Uterus (tissue), 4 donors: ENCODE measurements at places on chromosomes 3 and 15. TPM values are rescaled to one million over a fixed set of nuclear protein-coding genes. Genes with fewer than 3 reads are reported as not detected.

The GRIP2 gene
- 8.0 TPM for total RNA-seq

The BCHE gene
- 252 TPM for total RNA-seq

The BNC1 gene
- not detected for total RNA-seq

The GNAT1 gene
- total RNA-seq: not detected

The ACTRT3 gene
- total RNA-seq: 0.58 TPM

The BHLHE40 gene
- total RNA-seq: 84.2 TPM

The SAMMSON gene
- total RNA-seq: not detected

The IGF1R gene
- total RNA-seq: 95.2 TPM

DNA sequence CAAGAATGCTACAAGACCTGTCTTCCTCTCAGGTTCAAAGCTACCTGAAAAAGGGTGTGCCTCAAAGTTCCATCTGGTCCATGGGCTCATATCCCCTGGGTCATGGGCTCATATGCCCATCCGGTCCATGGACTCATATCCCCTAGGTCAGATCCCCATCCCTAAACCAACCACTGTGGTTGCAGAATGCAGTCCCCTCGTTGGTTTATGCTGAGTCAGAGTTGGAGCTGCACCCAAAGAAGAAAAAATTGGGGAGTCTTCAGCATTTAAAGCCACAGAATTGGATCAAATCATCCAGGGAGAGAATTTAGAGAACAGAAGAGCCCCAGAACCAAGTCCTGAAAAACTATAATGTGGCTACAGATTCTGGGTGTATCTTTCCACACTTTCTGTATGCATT is 71.5 kb upstream of the IL12A start:
- DNase-seq: no peak

- no peak for DNase-seq
Observed at GRCh38 chr3:16362770-16363169, 97.8 kb downstream of the OXNAD1 start.

GRCh38 chr15:55289011-55289745 is 435 bp downstream of the RAB27A start:
- peak; percentile 30 for DNase-seq

DNA sequence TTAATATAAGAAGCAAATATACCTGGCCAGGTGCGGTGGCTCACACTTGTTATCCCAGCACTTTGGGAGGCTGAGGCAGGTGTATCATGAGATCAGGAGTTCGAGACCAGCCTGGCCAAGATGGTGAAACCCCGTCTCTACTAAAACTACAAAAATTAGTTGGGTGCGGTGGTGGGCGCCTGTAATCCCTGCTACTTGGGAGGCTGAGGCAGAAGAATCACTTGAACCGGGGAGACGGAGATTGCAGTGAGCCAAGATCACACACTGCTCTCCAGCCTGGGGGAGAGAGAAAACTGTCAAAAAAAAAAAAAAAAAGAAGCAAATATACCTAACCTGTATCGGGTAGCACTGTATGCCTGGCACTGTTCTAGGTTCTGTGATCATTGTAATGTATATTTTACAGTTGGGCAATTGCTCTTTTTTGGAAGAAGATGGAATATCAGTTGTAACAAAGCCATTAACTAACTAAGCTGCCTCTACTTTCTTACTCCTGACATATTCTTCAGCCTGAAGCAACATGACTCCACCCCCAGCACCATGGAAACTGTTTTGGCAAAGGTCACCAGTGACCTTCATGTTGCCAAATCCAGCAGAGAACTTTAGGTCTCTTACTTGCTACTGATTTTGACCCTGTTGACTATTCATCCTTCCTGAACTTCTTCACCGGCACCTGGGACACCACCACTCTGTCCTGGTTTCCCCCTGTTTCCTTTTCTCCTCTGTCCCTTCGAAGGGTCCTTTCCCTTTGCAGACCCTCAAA is 203.8 kb downstream of the RPLP1 start:
- DNase-seq: no peak

DNA sequence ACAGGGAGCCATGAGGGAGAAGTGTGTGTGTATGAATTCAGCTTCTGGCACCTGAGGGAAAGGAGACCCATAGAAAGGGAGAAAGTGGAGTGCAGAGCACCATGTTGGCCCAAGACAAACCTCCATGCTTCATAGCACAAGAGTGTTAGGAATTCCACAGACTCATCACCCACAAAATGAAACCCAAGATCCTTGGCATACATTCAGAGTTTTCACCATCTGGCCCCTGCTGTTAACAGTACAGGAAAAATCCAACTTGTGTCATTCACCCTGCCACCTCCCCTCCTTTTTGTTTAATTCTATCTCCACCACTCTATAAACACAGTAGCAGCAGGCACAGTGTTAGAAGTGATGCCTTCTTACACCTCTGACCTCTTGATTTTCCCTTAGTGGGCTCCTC is 60.0 kb upstream of the MNS1 start:
- no peak for DNase-seq

GRCh38 chr3:61684386-61684785 is 123.0 kb downstream of the PTPRG start:
- no peak for DNase-seq

DNA sequence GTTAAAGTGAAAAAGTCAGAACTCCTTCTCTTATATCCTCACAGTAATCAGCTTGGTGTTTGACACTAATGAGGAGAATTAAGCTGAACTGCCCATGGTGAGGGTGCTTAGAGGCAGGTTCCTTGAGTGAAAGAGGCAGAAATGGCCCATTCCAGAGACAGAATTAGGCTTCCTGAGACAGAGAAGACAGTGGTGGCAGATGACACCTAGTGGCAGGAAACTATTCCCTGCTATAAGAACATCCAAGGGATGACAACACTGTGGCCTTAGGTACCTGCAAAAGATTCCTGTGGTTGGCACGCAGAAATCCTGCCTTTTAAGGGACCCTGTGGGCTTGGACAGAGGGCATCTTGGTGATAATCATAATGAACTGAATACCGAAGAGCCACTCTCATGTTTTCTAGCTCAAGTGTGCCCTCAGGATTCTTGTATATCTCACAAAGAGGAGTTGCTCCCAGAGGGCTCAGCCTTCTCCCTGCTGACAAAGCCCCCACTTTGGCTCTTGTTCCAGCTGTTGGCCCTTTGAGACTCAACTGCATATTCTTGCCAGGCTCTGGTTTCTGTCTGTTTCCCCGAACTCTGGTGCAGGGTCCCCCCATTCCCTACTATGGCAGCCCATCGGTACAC is 56.0 kb downstream of the KBTBD12 start:
- no peak for DNase-seq

DNA sequence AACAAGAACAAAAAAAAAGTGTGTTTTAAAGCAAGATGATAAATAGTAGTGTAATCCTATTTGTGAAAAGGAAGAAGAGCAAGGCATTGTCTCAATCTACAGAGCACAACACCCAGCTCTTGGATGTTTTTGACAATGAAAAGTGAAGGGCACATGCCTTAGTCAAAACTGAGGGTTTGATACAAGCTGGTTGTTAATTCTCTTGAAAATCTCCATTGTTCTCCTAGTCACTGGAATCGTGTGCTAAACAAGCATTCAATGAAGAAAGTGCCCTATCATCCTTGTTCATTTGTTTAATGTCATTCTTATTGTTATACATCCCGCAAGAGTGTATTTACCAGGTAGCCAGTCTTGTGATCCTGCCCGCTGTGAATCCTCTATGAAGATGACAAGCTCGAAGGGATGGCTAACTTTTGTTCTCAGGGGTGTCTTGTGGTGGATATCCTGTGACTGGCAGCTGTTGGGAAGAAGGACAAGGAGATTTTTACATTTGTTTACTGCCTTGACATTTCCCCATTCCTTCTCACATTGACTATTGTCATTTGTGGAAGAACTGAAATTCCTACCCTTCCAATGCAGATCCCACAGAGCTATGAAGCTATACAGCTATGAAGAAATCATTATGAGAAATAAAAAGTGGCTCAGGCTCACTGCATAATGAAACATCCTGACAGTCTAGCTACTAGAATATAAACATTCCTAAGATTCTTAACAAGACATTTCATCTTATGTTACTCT is 175.9 kb downstream of the VGLL3 start:
- no peak for DNase-seq

DNA sequence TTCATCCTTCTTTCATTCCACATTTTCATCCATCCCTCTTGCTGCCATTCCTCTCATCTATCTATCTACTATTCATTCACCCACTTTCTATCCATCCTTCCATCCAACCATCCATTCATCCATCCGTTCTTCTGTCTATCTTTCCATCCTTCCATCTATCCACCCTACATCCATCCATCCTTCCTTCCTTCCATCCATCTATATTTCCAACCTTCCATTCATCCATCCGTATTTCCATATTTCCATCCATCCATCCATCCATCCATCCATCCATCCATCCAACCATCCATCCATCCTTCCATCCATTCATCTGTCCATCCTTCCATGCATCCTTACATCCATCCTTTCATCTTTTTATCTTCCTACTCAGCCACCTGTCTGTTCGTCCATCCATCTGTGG is 14.0 kb downstream of the SLC6A20 start:
- DNase-seq: no peak

DNA sequence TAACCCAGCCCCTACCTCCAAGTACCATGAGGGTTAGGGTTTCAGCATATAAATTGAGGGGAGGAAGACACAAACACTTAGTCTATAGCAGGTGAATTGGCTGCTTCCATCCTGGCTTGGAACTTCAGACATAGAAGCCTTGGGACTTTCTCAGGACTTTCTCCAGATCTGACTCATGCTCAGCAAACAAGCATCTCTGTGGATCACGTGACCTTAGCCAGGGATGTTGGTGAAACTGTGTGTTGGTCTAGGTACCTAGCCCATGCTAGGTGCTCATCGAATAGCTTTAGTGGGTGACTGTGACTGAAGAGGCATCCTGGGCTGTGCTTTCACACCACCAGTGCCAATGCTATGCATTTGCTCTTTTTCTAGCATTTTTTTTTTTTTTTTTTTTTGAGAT is 58.9 kb downstream of the CD47 start:
- no peak for DNase-seq

GRCh38 chr15:63186065-63186464 is 3.3 kb upstream of the RAB8B start:
- DNase-seq: no peak

- no peak for DNase-seq
Observed at GRCh38 chr3:3023111-3023745, 86.9 kb downstream of the IL5RA start.

GRCh38 chr15:41490355-41490754 is 3.3 kb upstream of the ITPKA start:
- no peak for DNase-seq

DNA sequence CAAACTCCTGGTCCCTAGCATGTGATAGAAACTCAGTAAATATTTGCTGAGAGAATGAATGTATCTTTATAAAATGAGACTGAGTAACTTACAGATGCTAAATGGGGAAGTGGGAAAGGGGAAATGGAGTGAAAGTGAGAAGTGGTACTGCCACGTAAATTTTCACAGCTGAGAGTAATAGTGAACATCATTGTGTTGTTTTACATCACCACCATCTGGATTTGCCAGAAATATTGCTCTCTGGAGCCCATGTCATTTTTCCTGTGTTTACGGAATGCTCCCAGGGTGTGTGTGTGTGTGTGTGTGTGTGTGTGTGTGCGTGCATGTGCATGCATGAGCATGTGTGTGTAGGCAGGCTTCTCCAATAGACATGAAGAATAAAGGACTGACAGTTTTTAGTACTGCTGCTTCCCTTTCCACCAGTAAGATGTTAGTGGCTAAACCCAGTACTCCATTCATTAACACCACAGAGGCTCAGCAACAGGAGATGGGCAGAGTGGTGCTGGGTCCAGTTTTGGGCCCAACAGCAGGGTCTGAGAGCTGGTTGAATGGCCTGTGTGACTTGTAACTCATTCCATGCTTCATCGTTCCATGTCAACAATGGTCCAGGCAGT is 57.3 kb downstream of the DIPK2A start:
- no peak for DNase-seq

- no peak for DNase-seq
Observed at GRCh38 chr15:78347586-78348543, 7.7 kb downstream of the CRABP1 start.

- DNase-seq: no peak
Observed at GRCh38 chr3:45948311-45948781, 5.1 kb downstream of the CXCR6 start.

DNA sequence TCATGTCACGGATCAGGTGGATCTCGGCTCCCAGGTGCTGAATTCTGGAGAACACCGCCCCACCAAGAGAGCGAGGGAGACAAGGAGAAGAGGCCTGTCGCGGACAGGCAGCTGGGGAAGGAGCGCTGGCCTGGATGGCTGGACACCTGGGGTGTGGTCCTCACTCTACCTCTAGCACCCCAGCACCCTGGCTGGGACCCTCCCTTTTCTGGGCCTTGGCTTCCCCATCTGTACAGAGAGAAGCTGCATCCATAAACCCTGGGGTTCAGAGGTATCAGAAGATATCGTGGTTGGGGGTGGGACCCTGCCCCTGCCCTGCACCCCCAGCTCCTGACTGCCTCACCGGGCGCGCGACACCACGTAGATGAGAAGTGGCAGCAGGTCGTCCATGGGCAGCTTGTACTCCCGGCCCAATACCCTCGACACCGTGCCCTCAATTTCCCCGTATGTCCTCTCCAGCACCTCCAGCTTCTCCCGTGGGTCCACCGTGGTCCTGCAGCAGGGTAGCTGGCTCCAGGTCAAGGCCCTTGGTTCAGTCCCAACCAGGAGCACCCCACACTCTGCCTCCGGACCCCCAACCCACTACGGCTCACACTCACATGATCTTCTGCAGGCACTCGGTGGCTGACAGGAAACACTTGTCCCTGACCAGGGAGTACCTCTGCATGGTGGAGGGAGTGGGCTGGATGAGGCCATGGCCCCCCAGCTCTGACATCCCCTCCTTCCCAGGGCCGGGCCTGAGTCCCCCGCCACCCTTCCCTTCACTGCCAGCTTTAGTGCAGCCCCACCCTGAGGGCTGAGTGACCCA is 21.7 kb downstream of the ALS2CL start:
- peak; percentile 12 for DNase-seq

- no peak for DNase-seq
Observed at GRCh38 chr3:162534431-162534830, 1037.8 kb downstream of the OTOL1 start.

DNA sequence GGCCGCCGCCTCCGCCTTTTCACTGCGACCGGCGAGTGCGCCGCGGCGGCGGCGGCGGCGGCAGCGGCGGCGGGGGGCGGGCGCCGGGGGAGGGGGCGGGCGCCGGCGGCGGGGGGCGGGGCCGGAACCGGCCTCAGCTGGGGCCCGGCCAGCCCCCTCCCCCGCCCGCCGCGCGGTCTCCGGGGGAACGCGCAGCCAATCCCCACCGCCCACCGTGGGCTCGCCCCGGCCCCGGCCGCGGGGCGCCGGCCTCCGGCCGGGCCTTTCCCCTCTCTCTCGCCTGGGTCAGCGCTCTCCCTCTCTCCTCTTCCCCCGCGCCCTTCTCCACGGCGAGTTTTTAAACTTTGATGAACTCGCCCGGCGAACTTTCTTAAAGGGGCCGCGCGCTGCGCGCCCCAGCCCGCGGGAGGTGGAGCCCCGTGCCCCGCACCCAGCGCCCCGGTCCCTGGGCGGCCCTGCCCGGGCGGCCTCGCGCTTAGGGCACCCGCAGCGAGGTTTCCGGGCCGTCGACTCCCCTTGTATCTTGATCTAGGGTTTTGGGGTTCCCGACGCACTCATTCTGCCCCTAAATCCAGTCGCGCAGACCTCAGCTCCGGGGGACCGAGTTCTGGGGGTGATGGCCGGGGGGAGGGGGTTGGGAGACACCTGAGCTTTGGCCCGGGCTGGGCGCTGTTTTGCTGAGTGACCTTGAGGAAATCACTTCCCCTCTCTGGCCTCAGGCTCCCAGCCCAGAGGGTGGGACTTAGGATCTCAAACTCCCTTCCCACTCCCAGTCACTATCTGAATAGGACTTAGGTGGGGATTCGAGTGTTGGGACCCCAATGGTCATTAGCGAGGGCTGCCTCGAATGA is at the start of gene RBPMS2:
TSS of gene RBPMS2 (minus strand) at position 39 of the 851 bp plus-strand sequence. CDS start 270 bp downstream, outside the sequence.
- peak; percentile 62 for DNase-seq

GRCh38 chr3:55805169-55805568 is 318.1 kb upstream of the WNT5A start:
- no peak for DNase-seq

GRCh38 chr15:100508641-100509300 is 20.0 kb downstream of the CERS3 start:
- DNase-seq: no peak
